GM10248 (cell line): ENCODE measurements at places on chromosomes 12 and 14.

DNA sequence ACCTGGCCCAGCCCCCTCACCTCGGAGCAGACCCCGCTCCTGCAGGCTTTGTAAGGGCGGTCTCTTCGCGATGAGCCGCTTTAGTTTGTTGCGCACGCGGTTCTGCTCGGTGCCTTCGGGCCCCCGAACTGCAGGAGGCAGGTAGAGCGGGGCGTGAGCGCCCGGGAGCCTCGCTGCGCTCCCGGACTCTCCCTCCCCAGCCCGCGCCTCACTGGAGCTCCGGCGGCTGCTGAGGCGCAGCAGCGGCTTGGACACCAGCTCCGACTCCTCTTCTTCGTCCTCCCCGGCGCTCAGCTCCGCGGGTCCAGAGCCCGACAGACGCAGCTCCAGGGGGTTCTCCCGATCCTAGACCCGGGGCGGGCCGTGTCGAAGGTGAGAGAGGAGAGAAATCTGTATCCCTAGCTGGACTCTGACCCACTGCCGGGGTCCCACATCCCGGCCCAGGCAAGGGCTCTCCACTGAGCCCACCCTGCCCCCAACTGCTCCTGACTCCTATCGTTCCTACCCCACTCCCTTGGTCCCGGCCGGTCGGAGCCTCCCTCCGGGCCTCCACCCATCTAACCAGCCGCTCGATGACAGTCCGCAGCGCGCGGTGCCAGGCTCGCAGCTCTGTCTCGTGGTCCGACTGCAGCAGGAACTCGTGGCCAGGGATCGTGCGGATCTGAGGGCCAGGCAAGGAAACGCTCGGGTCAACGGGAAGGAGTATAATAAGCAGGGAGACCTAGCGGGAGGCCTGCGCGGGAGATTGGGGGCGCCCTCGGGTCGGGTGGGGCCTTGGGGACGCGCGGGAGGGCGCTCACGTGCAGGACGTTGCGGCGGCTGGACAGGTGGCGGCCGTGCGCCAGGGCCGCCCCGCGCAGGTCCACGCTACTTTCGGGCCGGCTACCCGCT lies 4.2 kb downstream of the ARHGAP9 start:
- DNase-seq: peak; percentile 34

GRCh38 chr12:6928703-6929407 lies 1.1 kb downstream of the ATN1 start:
- DNase-seq: no peak

GRCh38 chr14:43408472-43408871 lies 1098.6 kb downstream of the FSCB start:
- no peak for DNase-seq

DNA sequence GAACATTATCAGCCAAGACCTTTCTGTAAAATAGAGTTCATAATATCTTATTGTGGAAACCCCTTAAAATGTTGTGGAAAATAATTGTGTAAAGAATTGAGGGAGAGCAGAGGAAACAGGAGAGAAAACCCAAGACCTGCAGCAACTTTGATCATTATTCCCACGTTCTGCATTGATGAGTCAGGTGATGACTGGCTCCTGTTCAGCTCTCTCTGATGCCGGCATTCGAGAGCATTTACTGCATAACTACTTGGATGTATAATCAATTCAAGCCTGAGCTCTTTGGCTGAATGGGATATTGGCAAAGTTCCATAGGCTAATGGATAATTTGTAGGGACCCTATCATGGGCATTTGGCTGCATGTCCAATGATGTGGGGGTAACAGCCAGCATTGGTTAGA lies 176.3 kb upstream of the ARID2 start:
- DNase-seq: no peak

GRCh38 chr14:23365036-23365731 lies at the start of gene EFS:
EFS (minus strand) TSS chr14:23365172; CDS start chr14:23365025, 147 bp downstream.
- DNase-seq: no peak

GRCh38 chr12:1216560-1216959 lies 225.5 kb downstream of the ERC1 start:
- no peak for DNase-seq

GRCh38 chr12:51062631-51063397 lies 14.7 kb downstream of the LETMD1 start:
- no peak for DNase-seq

DNA sequence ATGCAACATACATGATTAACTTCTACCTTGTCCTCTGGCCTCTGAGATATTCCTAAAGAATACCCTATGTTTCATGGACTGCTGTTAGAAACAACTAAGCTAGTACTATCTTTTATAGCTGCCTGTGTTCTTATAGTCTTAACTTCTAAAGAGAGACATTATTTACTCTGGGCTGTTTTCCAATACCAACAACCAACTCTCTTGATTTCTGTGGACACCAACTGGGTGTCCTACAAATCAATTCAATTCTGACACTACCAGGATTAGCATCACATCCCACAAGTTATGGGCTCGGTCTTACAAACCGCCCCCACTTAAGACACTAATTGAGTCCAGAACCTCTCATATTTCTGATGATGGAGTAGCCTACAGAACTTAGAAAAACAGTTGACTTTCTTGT lies 8.3 kb downstream of the XPOT start:
- no peak for DNase-seq
